Neuronal stem cell (in vitro differentiated cells): ENCODE measurements at places on chromosomes 7 and 10.

DNA sequence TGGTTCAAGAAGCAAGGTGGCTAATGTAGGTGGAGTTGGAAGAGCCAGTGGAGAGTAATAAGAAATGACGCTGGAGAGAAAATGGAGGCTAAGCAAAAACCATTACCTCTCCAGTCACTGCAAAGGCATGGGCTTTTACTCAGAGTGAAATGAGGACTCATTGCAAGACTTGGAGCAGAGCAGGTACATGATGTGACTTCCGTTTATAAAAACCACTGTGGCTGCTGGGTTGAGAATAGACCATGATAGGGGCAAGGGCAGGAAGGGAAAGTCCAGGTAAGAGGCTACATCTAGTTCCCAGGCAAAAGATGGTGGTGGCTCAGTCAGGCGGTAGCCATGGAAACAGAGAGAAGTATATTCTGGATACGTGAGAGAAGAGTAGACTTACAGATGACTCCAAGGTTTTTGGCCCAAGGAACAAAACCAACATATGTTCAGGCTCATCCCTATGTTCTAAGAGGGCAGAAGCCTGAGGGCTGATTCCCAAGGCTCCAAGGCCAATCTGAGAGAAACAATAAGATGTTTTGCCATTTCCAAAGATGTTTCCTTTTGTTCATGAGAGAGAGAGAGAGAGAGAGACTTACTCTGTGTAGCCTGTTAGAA, 21.5 kb upstream of the PDE1C start:
- no peak for DNase-seq
- no peak overlapping the region for H3K4me3 ChIP-seq
- no peaks in the 10 kb centered on the region for H3K36me3 ChIP-seq
- no peak overlapping the region for H3K27ac ChIP-seq
- no peaks in the 10 kb centered on the region for H3K4me1 ChIP-seq

DNA sequence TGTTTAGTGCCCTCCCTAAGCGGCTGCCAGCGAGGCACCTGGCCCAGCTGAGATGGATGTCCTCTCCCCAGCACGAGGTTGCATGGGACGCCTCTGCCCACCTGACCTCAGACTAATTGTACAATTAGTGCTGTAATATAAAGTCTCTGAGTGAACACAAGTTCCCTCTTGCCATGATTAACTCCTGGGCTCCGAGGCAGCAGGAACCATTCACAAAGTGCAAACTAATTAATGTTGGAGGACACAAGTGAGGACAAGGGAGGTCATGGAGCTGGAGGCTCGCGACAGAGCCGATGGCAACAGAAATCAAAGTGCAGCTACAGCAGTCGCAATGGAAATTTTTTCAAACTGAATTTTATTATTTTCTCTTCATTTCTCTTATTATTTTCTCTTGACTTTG, 156.6 kb upstream of the ADARB2 start:
- H3K27ac ChIP-seq: no peak overlapping the region
- H3K36me3 ChIP-seq: no peaks in the 10 kb centered on the region
- no peak overlapping the region for H3K4me3 ChIP-seq
- no peaks in the 10 kb centered on the region for H3K27me3 ChIP-seq
- no peak for DNase-seq

DNA sequence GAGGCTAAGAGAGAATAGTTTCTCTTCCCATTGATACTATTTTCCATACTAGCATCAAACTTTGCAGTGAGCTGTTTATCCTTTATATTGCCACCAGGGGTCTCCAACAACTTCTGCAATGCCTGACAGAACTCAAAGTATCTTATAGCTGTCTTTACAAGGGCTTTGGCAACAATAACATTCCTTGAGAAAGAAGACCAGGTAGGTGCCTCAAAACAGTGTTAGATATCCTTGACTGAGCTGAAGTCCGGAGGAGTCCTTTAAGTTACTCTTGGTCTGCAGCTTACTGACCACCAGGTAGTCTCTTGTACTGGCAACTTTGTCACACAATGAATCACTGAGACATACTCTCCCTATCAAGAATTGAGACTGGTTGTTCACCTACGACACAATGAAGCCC, 30.0 kb upstream of the TES start:
- no peaks in the 10 kb centered on the region for H3K36me3 ChIP-seq
- no peak overlapping the region for H3K4me3 ChIP-seq
- H3K27ac ChIP-seq: no peak overlapping the region
- H3K27me3 ChIP-seq: no peaks in the 10 kb centered on the region
- DNase-seq: peak; percentile 18
- no peaks in the 10 kb centered on the region for H3K4me1 ChIP-seq

DNA sequence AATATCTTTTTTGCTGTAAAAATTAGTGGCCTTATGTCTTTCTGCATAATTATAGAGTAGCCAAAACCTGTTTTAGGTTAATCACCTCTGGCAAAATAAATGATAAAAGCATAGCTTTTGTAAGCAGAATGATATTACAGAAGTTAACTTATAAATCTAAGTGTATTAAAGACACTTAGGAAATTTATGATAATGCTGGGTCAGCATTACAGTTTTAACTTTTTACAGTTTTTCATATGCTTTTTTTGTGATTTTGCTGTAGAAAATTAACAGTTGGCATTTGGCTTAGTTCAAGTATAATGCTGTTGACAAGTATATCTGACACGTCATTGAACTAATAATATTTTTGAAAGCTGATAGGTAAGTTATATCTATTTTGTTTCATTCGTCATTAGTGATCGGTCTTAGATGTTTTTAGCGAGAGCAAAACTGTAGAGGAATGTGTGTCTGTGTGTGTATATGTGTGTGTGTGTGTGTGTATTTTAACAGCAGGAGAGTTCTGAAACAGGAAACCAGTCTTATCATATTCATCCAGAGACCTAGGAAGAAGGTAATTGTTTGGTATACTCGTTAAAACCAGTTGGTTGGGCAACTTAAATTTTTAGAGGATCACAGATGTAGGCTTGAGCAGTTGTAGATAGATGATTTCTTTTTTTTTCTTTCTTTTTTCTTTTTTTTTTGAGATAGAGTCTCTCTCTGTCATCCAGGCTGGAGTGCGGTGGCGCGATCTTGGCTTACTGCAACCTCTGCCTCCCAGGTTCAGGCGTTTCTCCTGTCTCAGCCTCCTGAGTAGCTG, 15.4 kb downstream of the PTEN start:
- no peaks in the 10 kb centered on the region for H3K4me1 ChIP-seq
- H3K27me3 ChIP-seq: no peaks in the 10 kb centered on the region
- DNase-seq: no peak
- no peak overlapping the region for H3K27ac ChIP-seq
- H3K36me3 ChIP-seq: peaks cover 47% of the 10 kb centered on the region

DNA sequence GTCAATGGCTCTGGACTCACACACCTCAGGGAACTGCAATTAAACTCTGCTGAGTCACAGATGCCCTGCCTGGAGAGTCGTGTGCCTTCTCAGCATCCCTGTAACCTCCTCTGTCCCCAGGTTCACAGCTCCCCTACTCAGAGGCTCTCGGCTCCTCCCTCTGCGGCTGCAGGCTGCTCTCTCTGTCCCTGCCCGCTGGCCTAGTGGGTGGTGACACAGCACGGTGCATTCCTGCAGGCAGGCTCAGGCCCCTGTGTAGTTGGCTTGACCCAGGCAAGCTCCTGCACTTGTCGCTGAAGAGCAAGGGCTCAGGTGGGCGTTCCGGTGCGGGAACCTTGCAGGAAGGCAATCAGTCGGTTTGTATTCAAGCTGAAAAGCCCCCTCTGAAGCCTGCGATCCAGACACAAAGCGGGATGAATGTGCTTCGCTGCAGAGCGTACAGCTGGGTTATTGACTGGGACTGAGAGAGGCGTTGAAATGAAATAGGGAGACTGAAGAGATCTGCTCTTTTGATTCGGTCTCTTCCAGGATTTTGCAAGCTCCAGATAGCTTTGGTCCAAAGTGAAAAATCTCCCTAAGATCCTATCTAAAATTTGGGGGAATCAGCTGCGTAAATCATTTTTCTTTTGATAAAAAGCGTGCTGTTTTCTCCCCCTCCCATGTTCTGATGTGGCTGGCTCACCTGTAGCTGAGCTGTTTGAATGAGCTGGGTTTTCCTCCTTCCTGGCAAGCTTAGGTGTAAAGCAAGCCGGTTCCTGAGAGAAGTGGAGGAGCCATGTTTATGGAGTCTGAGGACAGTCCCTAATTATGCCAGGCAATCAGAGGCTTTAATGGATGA, 208.7 kb upstream of the PHYHIPL start:
- peak; percentile 85 for DNase-seq
- peaks cover 25% of the 10 kb centered on the region for H3K4me1 ChIP-seq
- peak overlapping the region; percentile 71 for H3K27ac ChIP-seq
- peak overlapping the region; percentile 31 for H3K4me3 ChIP-seq
- no peaks in the 10 kb centered on the region for H3K27me3 ChIP-seq

GRCh38 chr10:2099321-2099720, 362.0 kb upstream of the ADARB2 start:
- no peaks in the 10 kb centered on the region for H3K27me3 ChIP-seq
- no peaks in the 10 kb centered on the region for H3K36me3 ChIP-seq
- DNase-seq: no peak
- H3K4me3 ChIP-seq: no peak overlapping the region
- no peak overlapping the region for H3K27ac ChIP-seq
